Trophoblast cell (in vitro differentiated cells and primary cell): ENCODE measurements at places on chromosomes 12 and 14.

DNA sequence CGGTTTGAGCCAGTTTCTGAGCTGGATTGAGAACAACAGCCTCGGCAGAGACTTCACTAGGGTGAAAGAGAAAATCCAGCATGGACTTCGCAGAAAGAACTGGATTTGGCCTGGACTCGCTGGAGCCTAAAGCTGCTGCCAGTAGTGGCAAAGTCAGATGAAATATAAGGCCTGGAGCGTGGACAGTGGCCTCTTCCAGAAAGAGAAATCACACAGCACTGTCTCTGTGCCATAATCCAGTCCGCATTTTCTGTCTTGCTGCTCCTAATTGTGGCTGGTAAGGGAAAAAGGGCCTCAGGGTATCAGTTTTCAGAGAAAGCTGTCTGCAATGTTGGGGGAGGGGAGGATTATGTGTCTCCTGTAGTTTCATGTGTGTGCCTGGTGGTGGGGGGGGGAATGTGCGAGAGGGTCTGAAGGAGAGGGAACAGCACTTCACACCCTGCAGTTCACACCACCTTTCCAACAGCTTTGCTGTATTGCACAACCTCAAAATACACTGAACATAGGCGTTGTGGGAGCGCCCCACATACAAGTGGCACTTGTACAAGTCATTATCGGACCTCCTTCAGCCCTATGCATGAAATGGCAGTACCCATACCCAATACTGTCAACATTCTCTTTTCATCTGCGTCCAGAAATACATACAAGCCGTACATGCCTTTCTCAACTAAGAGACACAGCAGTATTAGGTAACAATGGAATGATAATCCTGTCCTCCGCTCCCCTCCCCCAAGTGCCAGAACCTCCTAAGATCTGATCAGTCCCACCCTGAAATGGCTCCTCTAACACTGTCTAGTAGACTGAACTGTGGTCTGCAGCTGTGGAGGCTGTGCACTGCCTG lies 107.5 kb upstream of the ATF7IP start:
- H3K27ac ChIP-seq = peak overlapping the region; percentile 97
- H3K27me3 ChIP-seq = no peaks in the 10 kb centered on the region
- peaks cover 2% of the 10 kb centered on the region for H3K36me3 ChIP-seq
- no peak overlapping the region for H3K4me3 ChIP-seq
- H3K4me1 ChIP-seq = peaks cover 17% of the 10 kb centered on the region

- H3K4me1 ChIP-seq = peaks cover 19% of the 10 kb centered on the region
- H3K27me3 ChIP-seq = no peaks in the 10 kb centered on the region
- no peak for DNase-seq
- no peaks in the 10 kb centered on the region for H3K36me3 ChIP-seq
- no peak overlapping the region for H3K4me3 ChIP-seq
These were observed 16.9 kb downstream of the LTBP2 start for GRCh38 chr14:74595006-74595735.

GRCh38 chr14:76820700-76821099 lies 5.5 kb upstream of the LRRC74A start:
- no peak overlapping the region for H3K4me3 ChIP-seq
- H3K36me3 ChIP-seq = no peaks in the 10 kb centered on the region
- no peaks in the 10 kb centered on the region for H3K27me3 ChIP-seq
- no peak overlapping the region for H3K27ac ChIP-seq
- DNase-seq = no peak

GRCh38 chr12:49945394-49946080 lies 5.0 kb upstream of the AQP2 start:
- no peak overlapping the region for H3K4me3 ChIP-seq
- no peaks in the 10 kb centered on the region for H3K36me3 ChIP-seq
- H3K27me3 ChIP-seq = no peaks in the 10 kb centered on the region
- no peak overlapping the region for H3K27ac ChIP-seq

DNA sequence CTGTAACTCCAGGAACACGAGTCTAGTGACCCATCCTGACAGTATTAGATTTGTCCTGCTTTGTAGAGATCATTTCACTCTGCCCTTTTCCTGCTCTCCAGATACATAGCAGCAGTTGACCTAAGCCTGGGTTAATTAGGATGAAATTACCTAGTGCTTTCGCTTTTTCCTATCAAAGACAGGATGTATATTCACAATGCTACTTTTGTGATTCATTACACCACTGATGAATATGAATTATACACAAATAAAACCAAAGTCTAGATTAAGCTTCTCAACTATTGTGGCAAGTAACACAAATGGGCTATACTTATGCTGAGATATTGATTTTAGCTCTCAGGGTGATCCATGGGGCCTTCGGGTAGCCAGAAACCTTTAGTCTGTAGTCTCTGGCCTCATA lies 17.9 kb downstream of the CERS5 start:
- no peak overlapping the region for H3K27ac ChIP-seq
- H3K4me3 ChIP-seq = no peak overlapping the region
- no peaks in the 10 kb centered on the region for H3K4me1 ChIP-seq

GRCh38 chr12:70338531-70338930 lies 27.6 kb upstream of the KCNMB4 start:
- H3K36me3 ChIP-seq = peaks cover 11% of the 10 kb centered on the region
- H3K27ac ChIP-seq = no peak overlapping the region
- H3K4me3 ChIP-seq = no peak overlapping the region
- H3K27me3 ChIP-seq = no peaks in the 10 kb centered on the region

GRCh38 chr12:103241184-103241583 lies 254.6 kb downstream of the C12orf42 start:
- H3K36me3 ChIP-seq = no peaks in the 10 kb centered on the region
- H3K27ac ChIP-seq = no peak overlapping the region
- H3K27me3 ChIP-seq = no peaks in the 10 kb centered on the region

- H3K36me3 ChIP-seq = no peaks in the 10 kb centered on the region
- no peaks in the 10 kb centered on the region for H3K27me3 ChIP-seq
- peak overlapping the region; percentile 16 for H3K4me3 ChIP-seq
- no peaks in the 10 kb centered on the region for H3K4me1 ChIP-seq
These were observed 8.7 kb downstream of the ASPG start for GRCh38 chr14:104094056-104094708.

GRCh38 chr12:90292183-90292582 lies 583.5 kb upstream of the ATP2B1 start:
- no peaks in the 10 kb centered on the region for H3K36me3 ChIP-seq
- no peak overlapping the region for H3K4me3 ChIP-seq
- H3K27ac ChIP-seq = no peak overlapping the region
- no peaks in the 10 kb centered on the region for H3K27me3 ChIP-seq
- no peaks in the 10 kb centered on the region for H3K4me1 ChIP-seq
- DNase-seq = no peak

DNA sequence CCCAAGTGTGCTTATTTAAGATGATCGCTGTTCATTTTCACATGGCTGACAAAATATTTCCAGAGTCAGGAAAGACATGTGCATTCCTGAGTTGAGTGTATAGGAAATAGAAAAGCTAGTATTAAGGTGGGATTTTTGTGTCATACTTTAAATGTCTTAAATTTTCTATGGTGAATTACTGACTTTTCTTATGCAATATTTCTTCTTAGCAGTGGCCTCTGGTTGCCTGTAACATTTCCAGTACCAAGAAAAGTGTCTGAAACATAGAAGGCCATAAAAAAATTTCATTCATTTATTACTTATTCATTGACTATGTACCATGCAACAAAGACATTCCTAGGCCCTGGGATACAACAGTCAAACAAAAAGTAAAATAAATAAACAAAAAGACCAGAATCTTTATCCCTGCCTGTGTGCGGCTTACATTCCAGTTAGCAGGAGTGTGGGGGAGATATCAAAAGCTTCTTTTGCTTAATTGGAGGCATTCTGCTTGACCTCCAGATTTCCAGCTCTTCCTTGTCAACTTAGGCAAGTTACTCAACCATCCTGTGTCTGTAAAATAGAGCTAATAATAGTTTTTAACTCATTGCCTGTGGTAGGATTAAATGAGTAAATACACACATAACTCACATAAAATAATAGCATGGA lies 216.3 kb upstream of the FLRT2 start:
- H3K4me1 ChIP-seq = no peaks in the 10 kb centered on the region
- H3K4me3 ChIP-seq = no peak overlapping the region
- H3K27ac ChIP-seq = no peak overlapping the region
- no peaks in the 10 kb centered on the region for H3K27me3 ChIP-seq

- H3K27ac ChIP-seq = no peak overlapping the region
- peaks cover 6% of the 10 kb centered on the region for H3K4me1 ChIP-seq
- no peak overlapping the region for H3K4me3 ChIP-seq
- DNase-seq = peak; percentile 42
- no peaks in the 10 kb centered on the region for H3K36me3 ChIP-seq
These were observed 921 bp downstream of the RAD51B start for GRCh38 chr14:67820428-67820971.

- H3K4me1 ChIP-seq = peaks cover 8% of the 10 kb centered on the region
- no peaks in the 10 kb centered on the region for H3K27me3 ChIP-seq
- H3K4me3 ChIP-seq = no peak overlapping the region
- no peaks in the 10 kb centered on the region for H3K36me3 ChIP-seq
- peak overlapping the region; percentile 87 for H3K27ac ChIP-seq
These were observed 148.9 kb downstream of the PPM1H start for GRCh38 chr12:62785941-62786559.

- H3K4me1 ChIP-seq = no peaks in the 10 kb centered on the region
- no peak for DNase-seq
- no peaks in the 10 kb centered on the region for H3K27me3 ChIP-seq
- no peak overlapping the region for H3K4me3 ChIP-seq
These were observed 15.4 kb upstream of the ZNF641 start for GRCh38 chr12:48366131-48366530.

- H3K4me3 ChIP-seq = no peak overlapping the region
- H3K27ac ChIP-seq = no peak overlapping the region
- no peaks in the 10 kb centered on the region for H3K4me1 ChIP-seq
- H3K27me3 ChIP-seq = no peaks in the 10 kb centered on the region
These were observed 185.8 kb downstream of the DUSP6 start for GRCh38 chr12:89166525-89166934.

DNA sequence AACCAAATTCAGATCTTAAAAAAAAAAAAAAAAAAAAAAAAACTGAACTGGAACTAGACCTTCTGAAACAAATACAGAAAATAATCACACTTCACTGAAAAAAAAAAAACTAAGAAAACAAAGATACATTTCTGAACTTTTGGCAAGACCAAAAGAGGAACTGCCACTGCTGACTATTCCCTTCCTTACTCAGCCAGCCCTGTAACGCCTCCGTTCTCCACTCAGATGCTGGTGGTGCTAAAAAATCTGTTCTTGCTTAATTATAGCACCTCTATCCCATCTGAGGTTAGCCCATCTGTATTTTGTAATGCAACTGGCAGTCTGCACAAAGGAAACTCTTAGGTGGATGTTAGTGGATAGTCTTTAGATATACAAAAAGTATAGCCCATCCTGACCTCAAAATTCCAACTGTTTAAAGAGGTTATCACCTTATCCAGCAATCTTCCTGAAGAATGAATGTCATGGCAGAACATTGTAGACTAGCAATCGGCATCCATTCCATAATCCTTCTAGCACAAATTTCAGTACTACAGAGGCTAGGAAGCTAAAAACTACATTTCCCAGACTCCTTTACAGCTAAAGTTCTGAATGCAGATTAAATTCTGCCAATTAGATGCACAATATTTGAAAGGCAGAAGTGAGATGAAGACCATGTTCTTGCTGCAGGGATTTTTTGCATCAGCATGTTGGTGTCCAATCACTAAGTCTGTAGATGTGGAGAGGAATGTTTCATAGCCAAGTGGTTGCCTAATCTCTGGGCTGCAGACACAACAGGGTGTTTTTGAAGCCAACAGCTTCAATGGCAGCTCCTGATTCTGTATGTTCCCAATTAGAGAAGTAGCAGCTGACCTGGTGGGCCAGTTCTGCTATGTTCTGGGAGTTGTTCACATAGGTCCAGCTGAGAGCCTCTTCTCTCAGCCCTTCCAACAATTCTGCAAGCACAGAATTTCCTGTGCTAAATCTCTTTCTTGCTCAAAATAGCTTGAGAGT lies 5.7 kb downstream of the MAP3K9 start:
- peaks cover 5% of the 10 kb centered on the region for H3K36me3 ChIP-seq
- peaks cover 8% of the 10 kb centered on the region for H3K4me1 ChIP-seq
- no peaks in the 10 kb centered on the region for H3K27me3 ChIP-seq
- H3K4me3 ChIP-seq = no peak overlapping the region
